ENCODE measurements at places on chromosomes 12 and 14.
A peak's percentile ranks its signal among the peaks of the same experiment; 100 is the strongest.

DNA sequence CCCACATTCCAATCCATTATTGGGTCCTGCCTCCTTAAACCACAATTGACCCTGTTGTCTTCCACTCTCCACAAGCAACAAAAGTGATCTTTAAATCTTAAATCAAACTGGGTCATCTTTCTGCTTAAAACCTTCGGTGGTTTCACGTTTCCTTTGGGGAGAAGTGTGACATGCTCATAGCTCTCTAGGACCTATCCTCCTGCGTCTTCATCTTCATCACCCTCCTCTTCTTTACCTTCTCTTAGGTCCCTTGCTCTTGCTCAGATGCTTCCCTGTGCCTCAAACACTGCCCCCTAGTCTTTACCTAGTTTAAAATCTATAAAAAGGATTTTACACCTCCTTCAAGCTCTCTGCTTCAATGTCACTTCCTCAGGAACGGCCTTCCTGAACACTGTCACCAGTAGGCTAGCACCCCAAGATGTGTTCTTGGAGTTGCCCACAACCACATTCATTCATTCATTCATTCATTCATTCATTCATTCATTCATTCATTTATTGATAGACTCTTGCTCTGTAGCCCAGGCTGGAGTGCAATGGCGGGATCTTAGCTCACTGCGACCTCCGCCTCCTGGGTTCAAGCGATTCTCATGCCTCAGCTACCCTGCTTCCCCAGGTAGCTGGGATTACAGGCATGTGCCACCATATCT lies 46.8 kb downstream of the GALNT4 start:
- DNase-seq, result no peak

- no peak for DNase-seq
Observed at GRCh38 chr12:87491089-87491488, 538.1 kb downstream of the C12orf50 start.

DNA sequence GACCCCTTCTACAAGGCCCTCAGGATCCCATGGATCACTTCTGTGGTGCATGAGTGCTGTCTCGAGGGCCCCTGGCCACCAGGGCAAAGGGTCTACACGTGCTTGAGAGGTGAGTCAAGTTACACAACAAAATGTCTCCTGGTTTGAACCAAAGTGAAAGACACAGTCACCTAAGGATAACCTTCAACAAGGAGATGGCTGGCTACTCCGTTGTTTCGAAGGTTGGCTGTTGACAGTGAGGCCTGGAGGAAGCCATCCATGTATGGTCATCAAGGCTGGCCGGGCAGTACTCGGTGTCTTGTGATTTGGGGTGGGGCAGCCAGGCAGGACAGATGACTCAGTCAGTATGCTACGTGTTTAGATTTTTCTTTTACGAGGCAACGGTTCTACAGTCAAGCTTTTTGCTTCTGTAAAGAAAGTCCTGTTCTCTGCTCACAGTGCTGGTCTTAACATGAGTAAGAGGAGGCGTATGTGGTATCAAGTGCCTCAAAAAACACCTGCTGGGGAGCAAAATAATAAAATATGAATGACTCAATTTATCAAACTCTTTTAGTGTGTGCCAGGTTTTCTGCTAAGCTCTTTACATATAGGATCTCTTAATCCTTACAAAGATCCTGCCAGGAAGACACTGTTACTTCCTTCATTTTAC lies 18.0 kb upstream of the NT5DC3 start:
- no peak for DNase-seq

GRCh38 chr12:117968151-117968789 lies 520 bp downstream of the KSR2 start:
- no peak for DNase-seq

DNA sequence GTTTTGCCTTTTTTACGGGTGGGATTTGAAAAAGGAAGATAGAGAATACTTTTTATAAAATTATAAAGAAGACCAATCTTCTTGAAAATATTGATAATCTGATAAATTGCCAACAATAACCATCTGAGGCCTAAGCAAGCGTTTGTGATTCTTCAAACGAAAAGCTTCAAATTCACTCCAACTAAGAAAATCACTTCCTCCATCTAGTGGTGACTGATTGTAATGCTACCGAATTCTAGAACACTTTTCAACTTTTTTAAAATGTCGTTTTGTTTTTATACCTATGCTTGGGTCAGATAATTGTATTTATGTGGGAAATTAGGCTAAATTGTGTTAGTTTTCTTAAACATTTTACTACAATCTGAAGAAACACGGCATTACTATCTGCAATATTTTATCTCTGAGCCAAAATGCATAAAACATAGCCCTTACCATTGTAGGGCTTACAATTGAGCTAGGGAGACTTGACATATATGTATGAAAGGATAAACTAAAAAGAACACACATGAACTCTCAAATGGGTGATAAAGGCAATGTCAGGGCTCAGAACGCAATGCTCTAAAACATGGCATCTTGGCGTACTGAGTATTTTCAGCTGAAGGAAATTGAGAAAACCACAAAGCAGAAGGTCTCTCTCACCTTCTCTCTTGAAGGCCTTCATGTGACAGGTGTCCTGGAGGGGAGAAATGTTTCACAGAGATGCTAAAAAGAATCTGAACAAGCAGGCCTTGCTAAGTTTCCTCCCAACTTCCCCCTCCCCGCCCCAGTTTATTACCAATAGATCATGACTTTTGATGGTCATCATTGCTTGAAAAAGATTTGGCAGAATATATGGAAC lies 36.8 kb upstream of the G2E3 start:
- no peak for DNase-seq

DNA sequence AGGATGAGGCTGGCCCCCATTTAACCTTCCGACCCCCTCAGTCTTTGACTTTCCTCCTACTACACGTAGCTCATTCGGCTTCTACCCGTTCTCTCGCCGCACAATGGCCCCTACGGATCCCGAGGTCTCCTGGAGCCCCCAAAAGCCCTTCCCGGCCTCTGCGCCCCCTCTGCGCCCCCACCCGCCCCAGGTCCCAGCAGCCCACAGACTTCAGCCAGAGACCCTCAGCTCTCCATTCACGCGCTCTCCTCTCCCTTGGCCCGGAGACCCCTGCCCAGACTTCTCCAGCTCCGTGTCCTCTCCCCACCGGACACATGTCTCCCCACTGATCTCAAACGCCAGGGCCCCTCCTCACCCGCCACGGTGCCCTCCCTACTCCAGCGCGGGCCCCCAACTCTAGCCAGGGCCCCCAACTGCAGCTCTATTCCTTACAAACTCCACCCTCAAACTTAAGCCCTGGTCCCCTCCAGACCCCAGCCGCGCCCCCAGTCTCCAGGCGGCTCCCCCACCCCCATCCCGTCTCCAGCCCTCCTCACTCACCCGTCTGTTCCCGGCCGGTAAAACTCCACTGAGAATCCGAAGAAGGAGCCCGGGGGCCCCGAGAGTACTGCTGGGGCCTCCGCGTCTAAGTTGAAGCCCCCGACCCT lies 502 bp downstream of the ITGA5 start:
- no peak for DNase-seq

DNA sequence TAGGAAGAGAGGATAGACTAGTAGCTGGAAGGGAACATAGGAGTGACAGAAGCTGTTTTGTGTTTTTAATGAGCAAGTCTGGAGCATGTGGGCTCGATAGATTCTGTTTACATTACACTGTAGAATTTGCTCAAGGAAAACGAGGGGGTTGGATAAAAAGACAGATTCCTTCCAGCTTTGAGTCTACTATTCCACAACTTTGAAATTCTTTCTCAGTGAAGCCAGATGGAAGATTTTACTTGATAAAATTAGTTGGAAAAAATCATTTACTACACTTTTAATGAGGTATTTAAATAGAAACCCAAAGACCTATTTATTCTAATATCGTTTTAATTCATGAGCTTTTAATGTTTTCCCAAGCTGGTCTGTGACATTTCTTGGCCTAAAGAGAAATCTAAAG lies 19.5 kb upstream of the EPS8 start:
- DNase-seq, result no peak

GRCh38 chr14:20274062-20274461 lies 31.7 kb downstream of the TTC5 start:
- no peak for DNase-seq

DNA sequence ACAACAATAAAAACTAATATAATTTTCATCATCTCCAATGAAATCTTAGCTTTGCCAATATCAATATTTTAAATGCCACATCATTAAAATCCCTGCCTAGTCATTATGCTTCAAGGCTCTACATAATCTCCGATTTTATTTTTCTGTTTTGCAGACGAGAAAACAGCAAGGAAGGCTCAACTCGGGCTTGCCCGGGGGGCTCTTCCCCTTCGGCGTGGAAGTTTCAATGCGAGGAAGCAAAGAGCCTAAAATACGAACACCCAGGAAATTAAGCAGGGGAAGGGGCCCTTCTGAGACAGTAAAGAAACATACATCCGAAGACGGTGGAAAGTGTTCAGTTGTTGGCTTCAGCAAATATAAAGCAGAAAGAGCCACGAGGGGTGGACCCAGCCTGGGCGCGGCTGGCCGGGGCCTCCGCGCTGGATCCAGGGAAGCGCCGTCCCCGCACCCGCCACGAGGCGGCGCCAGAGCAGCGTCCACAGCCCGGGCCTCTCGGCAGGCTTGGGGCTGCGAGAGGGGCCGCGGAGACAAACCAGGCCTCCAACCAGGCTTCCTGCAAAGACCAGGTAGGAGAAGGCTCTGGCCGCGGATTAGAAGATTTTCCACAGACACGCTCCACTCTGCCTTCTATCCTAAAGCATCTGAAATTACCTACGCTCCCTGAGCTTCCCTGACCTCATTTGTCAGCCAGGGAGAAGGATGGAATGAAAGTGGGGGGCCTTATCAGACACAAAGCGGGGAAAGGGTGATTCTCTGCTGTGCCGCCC lies 77.2 kb downstream of the SERPINA3 start:
- peak; percentile 11 for DNase-seq
